ENCODE measurements at places on chromosomes 6 and 20.

DNA sequence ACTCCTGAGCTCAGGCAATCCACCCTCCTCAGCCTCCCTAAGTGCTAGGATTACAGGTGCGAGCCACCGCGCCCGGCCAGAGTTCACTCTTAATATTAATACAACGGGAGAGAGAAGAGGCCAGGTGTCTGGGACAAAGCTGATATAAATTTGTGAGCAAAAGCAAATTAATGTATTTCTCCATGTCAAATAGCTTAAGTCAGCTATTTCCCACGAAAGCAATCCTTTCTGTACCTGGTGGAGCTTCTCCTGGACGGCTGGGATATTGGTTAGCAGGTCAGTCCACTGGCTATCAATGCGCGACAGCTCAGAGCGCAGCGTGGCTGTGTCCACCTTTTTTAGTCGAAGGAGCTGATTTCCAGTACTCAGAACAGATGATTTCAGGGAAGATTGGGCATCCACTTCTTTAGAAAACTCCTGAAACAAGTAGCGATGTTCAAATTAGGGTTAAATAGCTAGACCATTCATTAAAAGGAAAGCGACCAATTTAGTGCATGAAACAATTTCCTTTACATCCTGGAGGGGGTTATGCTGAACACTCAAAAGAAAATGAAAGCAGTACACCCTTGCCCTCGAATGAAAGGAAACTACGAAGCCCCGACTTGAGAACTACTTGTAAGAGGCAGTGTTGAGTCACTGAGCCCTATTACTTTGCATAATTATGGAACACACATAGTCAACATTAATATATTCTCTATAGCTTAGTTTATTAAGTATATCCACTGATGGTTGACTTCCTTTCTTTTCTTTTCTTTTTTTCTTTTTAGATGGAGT lies 403.4 kb downstream of the SYNE1 start:
- peak; percentile 18 for DNase-seq

DNA sequence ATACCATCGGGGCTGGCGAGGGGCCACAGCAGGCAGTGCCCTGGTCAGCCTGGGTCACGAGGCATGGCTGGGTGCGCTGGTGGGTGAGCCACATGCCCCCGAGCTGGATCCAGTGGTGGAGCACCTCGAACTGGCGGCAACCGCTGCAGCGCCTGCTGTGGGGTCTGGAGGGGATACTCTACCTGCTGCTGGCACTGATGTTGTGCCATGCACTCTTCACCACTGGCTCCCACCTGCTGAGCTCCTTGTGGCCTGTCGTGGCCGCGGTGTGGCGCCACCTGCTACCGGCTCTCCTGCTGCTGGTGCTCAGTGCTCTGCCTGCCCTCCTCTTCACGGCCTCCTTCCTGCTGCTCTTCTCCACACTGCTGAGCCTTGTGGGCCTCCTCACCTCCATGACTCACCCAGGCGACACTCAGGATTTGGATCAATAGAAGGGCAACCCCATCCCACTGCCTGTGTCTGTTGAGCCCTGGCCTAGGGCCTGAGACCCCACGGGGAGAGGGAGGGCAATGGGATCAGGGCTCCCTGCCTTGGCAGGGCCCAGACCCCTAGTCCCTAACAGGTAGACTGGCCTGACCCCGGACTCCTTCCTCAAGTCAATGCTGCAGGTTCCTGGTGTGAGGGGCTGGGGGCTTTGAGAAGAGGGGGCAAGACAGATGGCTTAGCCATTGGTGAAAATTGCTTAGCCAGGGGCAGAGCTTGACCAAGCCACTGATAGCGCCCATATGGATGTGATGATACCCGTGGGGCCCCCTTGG lies 598 bp downstream of the TMEM239 start:
- no peak for DNase-seq

DNA sequence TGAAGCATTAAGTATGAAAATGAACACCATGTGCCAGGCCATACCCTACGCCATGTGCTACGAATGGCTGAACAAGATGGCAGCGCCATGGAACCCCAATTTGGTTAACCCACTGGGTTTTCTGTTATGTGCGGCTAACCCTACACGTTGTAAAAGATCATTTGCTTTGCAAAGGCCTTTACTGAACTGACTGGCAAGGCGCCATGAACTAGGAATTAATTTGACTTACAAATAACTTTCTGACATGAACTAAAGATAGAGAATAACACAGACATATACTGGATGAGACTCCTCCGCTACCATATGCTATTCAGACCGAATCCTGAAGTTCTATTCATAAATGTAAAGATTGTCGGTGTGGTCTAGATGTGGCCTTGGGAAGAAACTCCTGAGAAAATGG lies 3.9 kb downstream of the CNKSR3 start:
- no peak for DNase-seq

GRCh38 chr6:76774781-76775384 lies 688.4 kb downstream of the HTR1B start:
- no peak for DNase-seq

DNA sequence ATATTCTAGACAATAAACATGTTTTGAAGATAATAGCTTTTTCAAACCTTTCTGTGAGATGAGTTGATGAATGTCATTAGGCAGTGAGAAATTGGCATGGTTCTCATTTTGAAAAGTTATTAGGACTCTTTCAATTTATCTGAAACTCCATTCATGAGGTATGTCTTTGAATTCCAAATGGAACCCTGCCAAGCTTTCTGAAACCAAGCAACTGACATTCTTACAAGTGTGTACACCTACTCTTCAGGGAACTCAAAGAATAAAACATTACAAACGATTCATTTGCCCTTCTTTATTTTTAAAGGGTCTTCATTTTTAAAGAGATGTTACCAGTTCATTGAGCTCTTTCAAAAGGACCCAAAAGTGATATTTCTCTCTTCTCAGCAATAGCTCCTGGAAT lies 2.1 kb upstream of the TRDN start:
- DNase-seq: no peak

DNA sequence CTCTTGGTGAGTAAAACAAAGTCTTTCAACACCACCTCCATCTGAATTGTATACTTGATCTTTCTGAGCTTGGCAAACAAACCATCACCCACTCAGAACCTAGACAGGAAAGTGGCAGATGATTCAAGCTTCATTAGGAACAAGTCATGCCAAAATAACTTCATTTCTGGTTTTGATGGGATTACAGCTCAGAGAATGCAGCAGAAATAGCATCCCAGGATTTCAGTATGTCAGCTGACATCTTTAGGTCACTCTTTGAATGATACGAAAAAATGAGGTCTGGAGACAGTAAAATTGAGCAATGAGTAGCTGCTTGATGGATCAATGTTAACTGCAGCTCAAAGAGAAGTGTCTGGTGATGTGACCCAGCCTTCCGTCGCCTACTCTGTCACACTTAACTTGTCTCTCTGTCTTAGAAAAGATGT lies 92.4 kb downstream of the GJA10 start:
- DNase-seq: no peak

- no peak for DNase-seq
Observed at GRCh38 chr6:56246541-56246880, 869 bp downstream of the COL21A1 start.

DNA sequence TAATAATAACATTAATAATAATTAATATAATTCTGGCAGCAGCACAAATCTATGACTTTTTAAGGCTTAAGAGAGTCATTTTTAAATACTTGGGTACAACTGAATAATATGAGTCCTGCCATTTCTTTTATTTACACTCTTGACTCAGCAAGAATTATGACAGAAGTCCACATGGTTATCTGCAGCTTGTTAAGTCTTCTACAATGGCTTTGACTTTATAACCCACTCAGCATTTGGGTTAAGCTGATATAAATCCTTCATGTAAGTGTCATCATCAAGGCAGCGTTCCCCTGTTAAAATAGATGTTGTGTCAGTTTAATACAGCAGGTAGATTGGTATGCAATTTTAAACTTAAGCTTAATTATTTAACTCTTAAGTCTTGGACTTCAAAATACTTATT lies 131.7 kb downstream of the ARHGAP18 start:
- no peak for DNase-seq

GRCh38 chr6:169936355-169936975 lies 185.0 kb downstream of the ERMARD start:
- DNase-seq: no peak

DNA sequence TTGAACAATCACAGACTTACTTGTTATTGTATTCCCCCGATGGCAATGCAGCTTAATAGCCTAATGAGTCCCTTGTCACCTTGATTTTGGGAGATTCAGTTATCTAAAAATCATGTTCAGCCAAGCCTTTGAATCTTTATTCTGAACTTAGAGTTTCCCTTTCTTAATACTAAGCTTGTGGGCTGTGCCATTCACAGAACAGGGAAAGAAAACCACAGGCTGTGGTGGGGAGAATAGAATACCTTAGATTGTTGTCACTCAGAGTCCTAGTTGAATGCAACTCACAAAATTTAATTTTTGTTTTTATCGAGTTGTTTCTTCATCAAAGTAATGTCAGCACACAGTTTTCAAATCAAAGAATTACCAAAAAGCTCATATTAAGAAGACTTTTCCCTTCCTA lies 37.4 kb downstream of the RFPL4B start:
- DNase-seq: no peak

DNA sequence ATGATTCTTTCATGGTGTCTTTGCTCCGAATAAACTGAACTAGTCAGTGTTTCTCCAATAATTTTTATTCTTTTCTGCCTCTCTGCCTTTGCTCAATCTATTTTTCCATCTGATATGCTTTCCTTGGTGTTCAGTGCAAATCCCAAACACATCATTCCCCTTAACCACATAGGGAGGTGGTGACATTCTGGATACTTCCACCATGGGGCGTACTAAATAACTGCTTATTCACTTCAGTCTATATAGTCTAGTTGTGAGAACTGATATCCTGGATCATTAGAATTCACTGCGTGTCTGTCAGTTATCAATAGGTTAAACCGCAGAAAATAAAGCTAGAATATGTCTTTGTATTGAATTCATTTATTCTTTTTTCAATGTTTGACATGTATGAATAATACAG lies 83.1 kb downstream of the KCNQ5 start:
- no peak for DNase-seq

DNA sequence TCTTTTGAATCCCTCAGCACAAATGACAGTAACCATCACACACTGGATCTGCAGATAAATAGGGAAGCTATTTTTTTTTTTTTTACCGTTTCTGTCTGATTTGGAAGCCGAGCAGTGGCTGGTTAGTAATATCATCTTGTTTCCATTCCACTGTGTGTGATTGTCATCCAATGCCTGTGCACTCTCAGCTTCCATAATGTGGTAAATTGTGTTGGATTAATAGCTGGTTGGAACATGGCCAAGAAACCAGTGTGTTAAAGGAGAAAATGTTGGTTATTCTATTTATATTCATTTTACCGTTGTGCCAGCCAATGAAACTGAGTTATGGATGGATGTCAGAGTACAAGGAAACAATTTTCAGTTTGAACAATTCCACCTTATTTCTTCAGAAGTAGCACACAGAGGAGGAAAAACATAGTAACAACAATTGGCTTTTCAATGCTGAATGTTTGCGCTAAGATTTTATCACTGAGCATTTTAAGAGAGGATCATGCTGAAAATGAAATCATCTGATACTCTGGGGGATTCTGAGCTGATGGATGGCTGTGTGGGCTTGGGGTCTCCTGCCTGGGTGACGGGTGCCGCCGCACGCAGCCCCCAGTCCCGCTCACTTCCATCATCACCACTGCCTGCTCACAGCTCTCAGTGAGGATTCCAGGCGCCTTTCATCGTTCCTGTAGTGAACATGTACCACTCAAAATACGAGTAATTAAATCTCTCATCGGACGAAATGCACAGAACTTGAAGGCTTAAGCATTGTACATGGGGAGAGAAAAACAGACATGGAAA lies 40.7 kb upstream of the EXOC2 start:
- no peak for DNase-seq

DNA sequence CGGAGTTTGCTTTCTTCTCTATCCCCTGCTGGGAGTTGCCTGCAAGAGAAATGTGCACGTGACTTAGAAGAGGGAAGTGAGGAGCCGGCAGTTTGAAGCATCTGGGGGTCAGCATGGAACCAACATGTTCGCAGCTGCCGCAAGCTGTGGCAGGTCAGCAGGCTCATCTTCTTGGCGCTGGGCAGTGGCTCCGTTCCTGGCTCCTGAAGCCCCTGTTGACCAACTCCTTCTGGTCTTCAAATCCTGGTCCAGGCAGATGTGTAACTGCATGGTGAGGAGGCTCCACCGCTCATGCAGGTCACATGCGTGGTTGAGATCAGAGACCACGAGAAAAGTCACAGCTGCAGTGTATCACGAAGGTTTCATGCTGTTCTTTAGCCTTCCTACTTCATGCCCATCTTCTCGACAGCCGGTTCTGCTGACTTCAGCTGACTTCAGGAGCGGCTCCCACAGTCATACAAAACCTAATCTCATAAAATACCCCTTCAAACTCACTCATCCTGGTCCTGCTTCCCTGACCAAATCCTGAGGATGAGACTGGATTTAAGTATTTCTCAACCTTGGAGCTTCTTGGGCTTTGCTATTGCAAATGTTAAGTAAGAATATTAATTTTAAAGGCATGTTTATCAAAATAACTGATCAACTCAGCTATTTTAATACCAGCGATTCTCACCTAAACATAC lies 44.9 kb upstream of the BCAS1 start:
- DNase-seq: no peak

- no peak for DNase-seq
Observed at GRCh38 chr6:98904096-98904495, 43.6 kb downstream of the FBXL4 start.

- no peak for DNase-seq
Observed at GRCh38 chr6:15017261-15017660, 228.6 kb upstream of the JARID2 start.

DNA sequence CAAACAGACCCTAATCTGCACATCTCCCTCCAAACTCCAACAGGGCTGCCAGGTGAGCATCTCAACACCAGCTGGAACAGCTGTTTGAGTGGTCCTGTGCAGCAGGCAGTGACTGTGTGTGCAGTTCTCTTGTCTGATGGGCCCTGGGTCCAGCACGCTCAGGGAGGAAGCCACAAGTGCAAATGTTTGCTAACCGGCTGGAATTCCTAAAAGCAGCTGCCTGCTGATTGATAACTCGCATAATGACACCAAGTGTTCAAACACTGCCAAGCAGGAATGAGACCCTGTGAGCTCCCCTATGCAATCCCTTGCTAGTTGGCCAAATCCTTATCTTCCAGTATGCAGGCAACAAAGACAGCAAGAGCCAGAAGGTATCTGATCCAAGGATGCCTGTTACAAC lies 650.6 kb downstream of the CBLN4 start:
- no peak for DNase-seq

- DNase-seq: no peak
Observed at GRCh38 chr6:72560721-72561593, 60.9 kb upstream of the KCNQ5 start.

GRCh38 chr20:60381643-60382400 lies 423.6 kb downstream of the CDH26 start:
- no peak for DNase-seq

GRCh38 chr6:165834613-165835259 lies 171.7 kb upstream of the PDE10A start:
- no peak for DNase-seq

- DNase-seq: no peak
Observed at GRCh38 chr6:25829375-25829774, 2.5 kb downstream of the SLC17A1 start.

GRCh38 chr6:4004249-4004648 lies 74.7 kb downstream of the FAM217A start:
- DNase-seq: no peak

Data from activated CD4-positive, alpha-beta T cell treated with anti-CD3 and anti-CD28 coated beads for 4 hours (primary cell).